Amniotic stem cell (primary cell): ENCODE measurements at places on chromosomes 12 and 14.

DNA sequence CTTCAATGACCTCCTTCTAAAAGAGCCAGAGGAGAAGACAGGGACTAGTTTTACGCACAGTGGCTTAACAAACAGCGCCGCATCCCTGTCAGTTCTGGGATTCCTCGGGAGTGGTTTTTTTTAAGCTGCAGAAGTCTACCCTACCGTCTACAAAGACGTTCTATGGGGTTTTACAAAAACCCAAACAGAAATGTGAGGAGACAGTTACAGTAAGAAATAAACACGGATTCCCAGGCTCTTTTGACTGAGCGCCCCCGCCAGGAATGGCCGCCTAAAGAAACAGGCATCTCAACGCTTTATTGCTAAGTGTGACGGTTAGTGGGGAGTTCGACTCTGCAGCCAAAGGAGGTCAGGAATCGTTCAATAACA lies 484 bp downstream of the ALKBH1 start:
- peak; percentile 52 for DNase-seq

- peak; percentile 82 for DNase-seq
These were observed at the start of gene MMP14 for GRCh38 chr14:22836301-22837113. Gene MMP14 (plus strand): TSS chr14:22836585. CDS start chr14:22836818, 233 bp downstream.

DNA sequence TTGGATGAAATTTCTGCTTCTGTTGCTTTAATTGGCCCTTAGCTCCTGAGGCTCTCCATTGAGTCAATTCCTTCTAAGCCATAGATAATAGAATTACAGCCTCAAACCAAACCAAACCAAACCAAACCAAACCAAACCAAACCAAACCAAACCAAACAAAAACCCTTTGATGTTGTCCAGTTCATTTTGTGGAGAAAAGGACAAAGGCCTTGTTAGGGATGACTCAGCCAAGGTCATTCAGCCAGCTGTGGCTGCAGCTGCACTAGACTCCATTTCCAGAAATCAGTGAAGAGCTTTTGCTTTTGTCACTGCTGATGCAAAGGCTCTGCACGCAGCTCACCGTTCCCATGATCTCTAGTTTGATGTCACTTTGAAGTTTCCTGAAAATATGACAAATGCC lies 82.2 kb upstream of the RMST start:
- no peak for DNase-seq

DNA sequence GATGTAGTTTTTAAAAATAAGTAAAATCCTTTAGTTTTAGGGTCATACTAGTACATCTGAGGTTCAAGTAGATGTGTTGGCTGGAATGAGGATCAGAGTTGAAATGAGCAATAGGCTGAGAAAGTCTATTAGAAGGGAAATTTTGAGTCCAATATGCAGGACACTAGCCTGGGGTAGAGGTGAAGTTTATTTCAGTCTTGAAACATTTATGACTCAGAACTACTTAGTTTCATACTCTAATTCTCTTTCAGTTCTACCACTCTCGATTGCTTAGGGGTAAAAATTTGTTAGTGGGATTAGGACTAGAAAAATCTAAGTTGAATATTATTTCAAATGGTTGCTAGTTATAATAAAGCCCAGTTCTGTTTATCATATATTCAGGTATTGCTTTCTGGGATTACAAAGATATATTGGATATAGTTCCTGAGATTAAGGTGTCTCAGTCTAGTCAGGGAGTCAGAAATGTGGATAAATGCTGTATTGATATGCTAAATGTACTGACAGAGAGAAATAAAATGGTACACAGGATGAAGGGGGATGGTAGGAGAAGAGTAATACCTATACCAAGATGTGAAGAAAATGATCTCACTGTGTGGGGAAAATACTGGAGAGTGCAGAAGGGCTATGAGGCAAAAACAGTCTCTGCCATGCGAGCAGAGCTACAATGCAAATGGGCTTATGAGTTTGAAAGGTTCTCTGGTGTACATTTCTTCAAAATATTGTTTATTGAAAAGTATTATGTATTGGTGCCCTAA lies 395.8 kb upstream of the FBXO33 start:
- DNase-seq: no peak

DNA sequence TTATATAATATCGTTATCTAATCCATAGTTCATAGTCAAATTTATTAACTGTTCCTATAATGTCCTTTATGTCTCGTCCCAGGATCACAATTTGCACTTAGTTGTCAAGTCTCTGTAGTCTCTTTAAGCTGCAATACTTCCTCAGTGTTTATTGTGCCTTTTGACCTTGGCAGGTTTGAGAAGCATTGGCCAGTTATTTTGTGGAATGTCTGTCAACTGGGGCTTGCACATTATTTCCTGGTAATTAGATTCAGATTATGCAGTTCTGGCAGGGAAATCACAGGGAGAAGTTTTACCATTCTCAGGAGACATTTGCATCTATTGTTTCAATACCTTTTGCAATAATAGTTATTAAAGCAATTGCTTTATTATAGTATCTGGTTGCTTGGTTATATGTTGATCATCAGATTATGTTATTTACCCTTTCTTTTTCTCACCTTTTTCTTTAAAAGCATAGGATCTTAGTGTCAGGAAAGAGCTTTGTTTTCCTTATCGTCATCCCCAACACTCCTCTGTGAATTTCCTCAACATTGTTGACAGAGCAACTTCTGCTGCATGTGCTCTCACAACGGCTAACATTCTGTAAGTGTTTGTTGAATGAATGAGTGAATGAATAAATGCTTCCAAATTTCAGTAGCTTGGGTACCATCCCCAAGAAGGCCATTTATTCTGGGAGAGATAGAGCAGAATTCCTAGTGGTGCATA lies 3.7 kb upstream of the ART4 start:
- DNase-seq: no peak

DNA sequence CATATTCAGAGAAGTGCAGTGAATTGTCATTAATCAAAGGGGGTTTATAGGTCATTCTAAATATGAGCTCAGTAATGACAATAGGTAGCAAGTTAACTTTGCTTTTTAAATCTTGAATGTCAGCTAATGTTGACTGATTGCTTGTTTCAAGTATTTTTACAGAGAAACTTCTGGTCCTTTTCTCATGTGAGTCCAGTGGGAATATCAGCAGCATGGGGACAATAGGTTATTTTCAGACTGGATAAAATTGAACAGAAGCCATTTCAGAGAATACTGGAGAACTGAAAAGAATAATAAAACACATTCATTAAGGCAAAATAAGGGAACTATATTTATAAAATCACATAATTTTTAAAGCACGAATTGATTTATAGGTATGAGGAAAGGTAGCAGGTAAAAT lies 78.7 kb downstream of the FUT8 start:
- DNase-seq: no peak

- DNase-seq: no peak
These were observed 50.9 kb downstream of the RPH3A start for GRCh38 chr12:112842441-112842840.

- DNase-seq: no peak
These were observed 74.7 kb downstream of the RPS6KA5 start for GRCh38 chr14:90985601-90986242.

GRCh38 chr12:67966560-67966959 lies 22.7 kb upstream of the IFNG-AS1 start:
- DNase-seq: no peak
